ENCODE measurements at places on chromosomes 2 and 18. TPM values are rescaled to one million over a fixed set of nuclear protein-coding genes. Genes with fewer than 3 reads are reported as not detected.

IDH1 gene
- total RNA-seq, result 126 TPM

HRH4 gene
- 0.06 TPM for total RNA-seq

FZD7 gene
- total RNA-seq, result 18.5 TPM

COL5A2 gene
- 387 TPM for total RNA-seq

REG3G gene
- not detected for total RNA-seq

DOCK10 gene
- 44.4 TPM for total RNA-seq

HOXD11 gene
- total RNA-seq, result not detected

DNA sequence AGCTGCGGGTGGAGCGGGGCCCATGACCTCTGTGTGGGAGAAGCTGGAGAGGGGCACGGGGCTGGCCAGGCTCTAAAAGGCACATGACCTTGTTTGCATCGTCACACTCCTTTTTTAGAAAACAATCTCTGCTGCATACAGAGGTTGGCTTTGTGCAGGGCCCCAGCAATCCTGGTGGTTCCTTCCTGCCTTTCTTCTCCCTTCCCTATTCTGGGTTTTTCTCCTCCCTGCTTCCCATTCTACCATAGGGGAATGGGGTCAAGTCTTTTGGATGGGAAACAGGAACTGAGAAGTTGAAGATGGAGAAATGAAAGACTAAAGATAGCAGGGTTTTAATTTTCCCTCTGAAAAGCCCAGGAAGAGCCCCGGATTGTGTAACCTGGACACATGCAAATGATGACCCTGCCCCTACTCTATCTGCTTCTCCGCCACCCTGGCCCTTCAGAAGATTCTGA, 53.9 kb downstream of the ASAP2 start:
- no peak overlapping the region for H3K4me3 ChIP-seq
- H3K36me3 ChIP-seq, result peaks cover 4% of the 10 kb centered on the region
- H3K4me1 ChIP-seq, result peaks cover 66% of the 10 kb centered on the region
- no peak for DNase-seq

- DNase-seq, result no peak
- no peaks in the 10 kb centered on the region for H3K36me3 ChIP-seq
- H3K4me1 ChIP-seq, result no peaks in the 10 kb centered on the region
These were observed 237.3 kb upstream of the THUMPD2 start for GRCh38 chr2:40016151-40016885.

DNA sequence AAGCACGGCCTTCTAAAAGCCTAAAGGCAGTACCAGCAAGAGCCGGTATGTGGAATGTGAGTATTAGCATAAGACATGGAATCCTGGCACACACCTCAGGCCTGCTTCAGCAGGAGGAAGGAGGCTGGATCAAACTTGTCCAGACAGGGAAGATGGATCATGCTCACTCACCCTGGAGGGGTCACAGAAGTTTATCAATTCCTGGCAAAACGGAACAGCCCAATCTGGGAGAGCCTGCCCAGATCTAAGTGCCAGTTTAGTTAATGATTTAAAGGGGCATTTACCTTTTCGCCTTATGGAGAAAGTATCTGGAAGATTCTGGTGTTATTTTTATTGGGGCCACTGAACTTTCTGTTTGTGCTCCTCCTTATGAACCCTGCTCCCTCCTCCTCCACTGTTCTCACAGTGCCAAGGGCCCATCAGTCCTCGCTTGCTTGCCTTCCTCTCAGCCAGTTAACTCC, 58.3 kb upstream of the NFE2L2 start:
- DNase-seq, result no peak
- no peak overlapping the region for H3K27ac ChIP-seq
- no peaks in the 10 kb centered on the region for H3K27me3 ChIP-seq
- no peak overlapping the region for H3K4me3 ChIP-seq
- H3K36me3 ChIP-seq, result no peaks in the 10 kb centered on the region

DNA sequence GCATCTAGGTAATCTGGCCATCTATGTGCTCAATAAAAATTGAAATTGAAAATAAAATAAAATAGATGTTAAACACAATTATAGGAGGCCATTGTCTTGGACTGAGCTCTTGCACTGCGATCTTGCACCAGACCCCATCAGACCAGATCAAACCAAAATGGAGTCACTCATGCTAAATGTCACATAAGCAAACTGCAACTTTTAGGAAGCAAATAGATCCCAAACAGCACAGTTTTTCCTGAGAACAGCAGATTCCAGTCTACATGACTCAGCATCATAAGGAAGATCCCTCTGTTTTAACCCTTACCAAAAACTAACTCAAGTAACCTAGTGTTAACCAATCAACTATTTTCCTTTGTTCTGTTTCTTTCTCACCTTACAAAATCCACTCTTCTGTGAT, 57.7 kb upstream of the LRP1B start:
- DNase-seq, result no peak
- H3K4me1 ChIP-seq, result no peaks in the 10 kb centered on the region
- no peak overlapping the region for H3K4me3 ChIP-seq
- no peak overlapping the region for H3K27ac ChIP-seq

DNA sequence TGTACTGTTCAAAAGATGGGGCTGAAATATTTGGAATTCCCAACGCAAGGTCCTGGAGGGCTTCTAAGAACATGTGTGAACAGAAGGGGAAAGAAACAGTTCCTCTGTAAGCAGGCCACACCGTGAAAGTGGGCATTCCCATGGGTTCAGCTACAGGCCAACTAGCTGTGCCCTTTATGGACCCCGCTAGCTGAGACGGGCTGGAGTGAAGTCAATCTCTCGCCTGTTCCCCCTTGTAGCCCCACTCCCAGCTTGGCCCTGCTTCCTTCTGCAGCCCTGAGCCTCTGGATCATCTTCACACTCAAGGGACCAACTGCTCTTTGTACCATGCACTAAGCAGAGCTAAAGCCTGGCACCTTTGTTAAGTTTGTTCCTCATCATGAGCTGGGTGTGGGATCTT, 55.4 kb downstream of the POLR1A start:
- DNase-seq, result no peak
- no peaks in the 10 kb centered on the region for H3K27me3 ChIP-seq
- peaks cover under 1% of the 10 kb centered on the region for H3K4me1 ChIP-seq
- peaks cover 74% of the 10 kb centered on the region for H3K36me3 ChIP-seq

DNA sequence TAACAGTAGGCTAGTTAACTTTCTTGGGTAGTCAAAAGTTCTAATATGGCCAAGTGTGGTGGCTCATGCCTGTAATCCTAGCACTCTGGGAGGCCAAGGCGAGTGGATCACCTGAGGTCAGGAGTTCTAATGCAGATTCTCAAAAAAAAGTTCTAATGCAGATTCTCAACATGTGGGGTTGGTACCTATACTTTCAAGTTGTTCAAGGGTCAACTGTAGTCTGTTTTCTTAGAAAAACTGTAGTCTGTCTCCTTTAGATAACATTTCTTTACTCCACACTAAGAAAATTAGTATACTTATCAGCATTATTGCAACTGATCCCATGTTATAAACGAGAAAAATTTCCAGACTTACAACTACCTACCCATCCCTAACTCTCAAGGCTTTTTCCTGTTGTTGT, 16.6 kb downstream of the INO80D start:
- H3K4me3 ChIP-seq, result no peak overlapping the region
- no peaks in the 10 kb centered on the region for H3K27me3 ChIP-seq
- H3K27ac ChIP-seq, result no peak overlapping the region
- no peaks in the 10 kb centered on the region for H3K4me1 ChIP-seq
- no peak for DNase-seq
- H3K36me3 ChIP-seq, result peaks cover 3% of the 10 kb centered on the region

- no peak overlapping the region for H3K27ac ChIP-seq
- H3K36me3 ChIP-seq, result peaks cover 11% of the 10 kb centered on the region
- H3K27me3 ChIP-seq, result no peaks in the 10 kb centered on the region
- no peak for DNase-seq
These were observed 20.1 kb downstream of the CAPN14 start for GRCh38 chr2:31197166-31197565.

DNA sequence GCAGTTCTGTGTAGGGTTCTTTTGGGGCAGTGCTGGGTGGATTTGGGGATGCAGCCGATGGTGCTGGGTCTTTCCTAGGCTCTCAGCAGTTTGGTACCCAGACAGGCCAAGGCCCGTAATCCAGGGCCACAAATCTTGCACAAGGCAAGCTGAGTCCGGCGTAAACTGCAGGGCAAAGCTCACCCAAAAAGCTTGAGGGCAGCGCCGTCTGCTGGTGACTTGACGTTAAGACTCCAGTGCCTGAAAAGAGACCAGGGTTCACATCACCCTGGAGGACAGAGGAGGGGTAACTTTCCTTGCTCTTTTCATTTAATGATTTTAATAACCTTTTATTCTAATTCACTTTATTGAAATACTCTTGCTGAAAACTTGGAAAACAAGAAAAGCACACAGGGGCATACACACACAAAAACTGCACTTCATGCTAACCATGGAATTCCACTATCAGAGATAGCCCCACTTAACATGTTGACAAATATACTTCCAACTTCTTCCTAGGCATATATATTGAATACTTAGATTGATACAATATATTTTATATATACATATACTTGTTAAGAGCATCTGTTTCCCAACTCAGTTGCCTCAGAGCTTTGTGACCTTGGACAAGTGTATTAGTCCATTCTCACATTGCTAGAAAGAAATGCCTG, 38.9 kb downstream of the CNGA3 start:
- H3K27ac ChIP-seq, result no peak overlapping the region
- H3K4me3 ChIP-seq, result no peak overlapping the region
- H3K4me1 ChIP-seq, result peaks cover 8% of the 10 kb centered on the region
- H3K27me3 ChIP-seq, result no peaks in the 10 kb centered on the region
- peak; percentile 91 for DNase-seq

- no peak overlapping the region for H3K27ac ChIP-seq
- no peak overlapping the region for H3K4me3 ChIP-seq
- no peaks in the 10 kb centered on the region for H3K4me1 ChIP-seq
These were observed 150.1 kb downstream of the COL4A4 start for GRCh38 chr2:227013881-227014280.

DNA sequence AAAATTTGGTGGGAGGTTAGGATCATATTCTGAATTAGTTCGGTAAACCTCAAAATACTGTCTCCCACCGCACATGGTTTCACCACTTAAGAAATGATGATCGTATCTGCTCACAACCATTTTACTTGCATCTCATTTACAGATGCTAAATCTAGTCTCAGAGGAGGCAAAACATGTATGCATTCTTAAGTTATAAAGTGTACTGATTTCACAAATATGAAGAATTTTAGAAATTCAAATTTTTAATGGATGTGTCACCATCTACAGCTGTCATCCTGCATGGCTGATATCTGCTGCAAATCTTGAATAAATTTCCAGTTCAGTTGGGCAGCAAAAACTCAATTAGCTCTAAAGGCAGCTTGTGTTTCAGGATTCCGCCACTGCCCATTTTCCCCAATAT, 243.3 kb upstream of the KCNJ3 start:
- H3K36me3 ChIP-seq, result no peaks in the 10 kb centered on the region
- H3K4me3 ChIP-seq, result no peak overlapping the region
- H3K4me1 ChIP-seq, result no peaks in the 10 kb centered on the region
- H3K27ac ChIP-seq, result no peak overlapping the region
- no peak for DNase-seq
- H3K27me3 ChIP-seq, result no peaks in the 10 kb centered on the region

- H3K27ac ChIP-seq, result no peak overlapping the region
- no peak overlapping the region for H3K4me3 ChIP-seq
- no peaks in the 10 kb centered on the region for H3K36me3 ChIP-seq
- no peaks in the 10 kb centered on the region for H3K4me1 ChIP-seq
- H3K27me3 ChIP-seq, result no peaks in the 10 kb centered on the region
These were observed 18.0 kb downstream of the CYP27A1 start for GRCh38 chr2:218799990-218800389.

DNA sequence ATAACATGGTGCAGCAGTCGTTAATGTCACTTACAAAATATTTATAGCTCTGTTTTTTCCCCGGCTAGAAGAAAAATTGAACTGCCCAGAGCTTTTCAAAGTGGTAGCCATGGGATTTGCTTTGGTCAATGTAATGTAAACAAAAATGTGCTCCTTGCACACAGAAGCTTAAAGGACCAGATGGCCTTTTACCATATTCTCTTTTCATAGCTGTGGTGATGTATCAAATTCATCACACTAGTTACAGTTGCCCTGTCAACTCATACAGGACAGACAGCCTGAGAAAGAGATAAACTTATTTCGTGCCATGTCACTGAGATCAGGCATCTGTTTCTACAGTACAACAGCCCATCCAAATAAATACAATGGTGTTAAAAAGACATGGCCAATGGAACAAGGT, 368.1 kb upstream of the CDH19 start:
- H3K27ac ChIP-seq, result no peak overlapping the region
- H3K4me1 ChIP-seq, result no peaks in the 10 kb centered on the region
- H3K4me3 ChIP-seq, result no peak overlapping the region

- H3K4me1 ChIP-seq, result no peaks in the 10 kb centered on the region
- no peaks in the 10 kb centered on the region for H3K36me3 ChIP-seq
- H3K4me3 ChIP-seq, result no peak overlapping the region
- H3K27ac ChIP-seq, result no peak overlapping the region
- no peak for DNase-seq
These were observed 472.0 kb upstream of the ETAA1 start for GRCh38 chr2:66925128-66925527.

- no peak overlapping the region for H3K4me3 ChIP-seq
- no peaks in the 10 kb centered on the region for H3K27me3 ChIP-seq
- no peak for DNase-seq
- no peaks in the 10 kb centered on the region for H3K36me3 ChIP-seq
These were observed 193.3 kb upstream of the SPHKAP start for GRCh38 chr2:228374741-228375140.

GRCh38 chr2:181123798-181124231, 143.4 kb downstream of the UBE2E3 start:
- no peak for DNase-seq
- H3K4me3 ChIP-seq, result no peak overlapping the region
- no peaks in the 10 kb centered on the region for H3K4me1 ChIP-seq
- no peak overlapping the region for H3K27ac ChIP-seq

GRCh38 chr2:196601430-196602306, 37.8 kb upstream of the CCDC150 start:
- H3K4me1 ChIP-seq, result no peaks in the 10 kb centered on the region
- DNase-seq, result no peak
- no peak overlapping the region for H3K27ac ChIP-seq
- H3K27me3 ChIP-seq, result no peaks in the 10 kb centered on the region

GRCh38 chr2:63053081-63053888, 2.7 kb downstream of the OTX1 start:
- no peak overlapping the region for H3K4me3 ChIP-seq
- H3K4me1 ChIP-seq, result peaks cover 92% of the 10 kb centered on the region
- H3K27me3 ChIP-seq, result peaks cover 100% of the 10 kb centered on the region
- H3K36me3 ChIP-seq, result peaks cover under 1% of the 10 kb centered on the region

DNA sequence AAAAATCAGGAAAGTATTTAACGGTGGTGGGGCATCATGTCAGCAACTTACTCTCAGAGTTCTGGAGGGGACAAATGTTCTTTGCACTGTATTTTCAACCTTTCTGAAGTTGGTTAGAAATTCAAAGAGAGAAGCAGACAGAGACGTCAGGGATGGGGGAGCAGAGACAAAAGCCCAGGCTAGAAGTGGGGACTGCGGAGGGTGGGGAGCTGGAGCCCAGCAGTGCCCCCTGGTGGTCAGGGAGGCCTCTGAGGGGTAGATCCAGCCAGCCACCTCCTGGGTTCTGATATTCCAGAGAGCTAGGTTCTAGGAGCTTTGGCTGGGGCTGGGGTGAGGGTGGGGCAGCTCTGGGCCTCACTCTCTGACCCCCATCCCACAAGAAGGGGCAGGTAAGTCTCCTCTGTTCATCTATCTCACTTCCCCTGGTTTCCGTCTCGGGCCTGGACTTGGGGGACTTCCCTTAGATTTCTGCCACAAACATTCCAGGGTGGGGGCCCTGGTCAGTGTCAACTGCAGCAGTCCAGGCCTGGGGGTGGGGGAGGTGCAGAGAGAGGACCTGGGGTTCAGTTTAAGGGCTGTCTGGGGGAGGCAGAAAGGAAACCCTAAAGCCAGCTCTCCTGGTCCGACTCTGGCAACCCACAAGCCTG, 8.9 kb downstream of the TNS1 start:
- no peak overlapping the region for H3K27ac ChIP-seq
- peaks cover 34% of the 10 kb centered on the region for H3K4me1 ChIP-seq

All from spinal cord (tissue), 10 donors.